ENCODE measurements at places on chromosomes 2 and 18.
A peak's percentile ranks its signal among the peaks of the same experiment; 100 is the strongest.

- no peak for DNase-seq
Observed at GRCh38 chr18:79405781-79406575, 10.2 kb downstream of the NFATC1 start.

- no peak for DNase-seq
Observed at GRCh38 chr2:26614216-26615138, 26.7 kb downstream of the CIB4 start.

GRCh38 chr18:70220628-70221027 lies 15.1 kb upstream of the RTTN start:
- DNase-seq, result no peak

GRCh38 chr2:239329972-239330572 lies 70.7 kb downstream of the HDAC4 start:
- no peak for DNase-seq

- no peak for DNase-seq
Observed at GRCh38 chr2:48617618-48618017, at the start of gene GTF2A1L. GTF2A1L (plus strand) TSS chr2:48617856; CDS start chr2:48617875, 19 bp downstream.

- no peak for DNase-seq
Observed at GRCh38 chr2:203585516-203585915, 50.4 kb upstream of the RAPH1 start.

DNA sequence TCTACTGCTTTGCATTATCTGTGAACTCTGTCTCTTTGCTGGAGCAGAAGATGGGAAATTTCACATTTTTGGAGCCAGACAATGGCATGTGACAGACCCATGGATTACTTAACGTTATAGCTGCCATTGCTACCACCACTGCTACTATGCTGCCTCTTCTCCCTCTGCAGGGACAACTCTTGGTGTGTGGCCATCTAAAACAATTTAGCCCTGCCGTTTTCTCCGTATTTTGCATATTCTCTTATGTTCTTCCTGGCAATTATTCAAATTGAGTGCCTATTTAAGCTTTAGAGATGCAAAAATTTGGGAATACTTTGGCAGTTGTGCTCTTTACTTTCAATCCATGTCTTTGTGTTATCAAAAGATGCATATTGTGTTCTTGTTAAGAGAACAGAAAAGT lies 386.8 kb downstream of the XIRP2 start:
- DNase-seq, result no peak

GRCh38 chr2:187168720-187169713 lies 279.0 kb downstream of the CALCRL start:
- DNase-seq, result no peak

DNA sequence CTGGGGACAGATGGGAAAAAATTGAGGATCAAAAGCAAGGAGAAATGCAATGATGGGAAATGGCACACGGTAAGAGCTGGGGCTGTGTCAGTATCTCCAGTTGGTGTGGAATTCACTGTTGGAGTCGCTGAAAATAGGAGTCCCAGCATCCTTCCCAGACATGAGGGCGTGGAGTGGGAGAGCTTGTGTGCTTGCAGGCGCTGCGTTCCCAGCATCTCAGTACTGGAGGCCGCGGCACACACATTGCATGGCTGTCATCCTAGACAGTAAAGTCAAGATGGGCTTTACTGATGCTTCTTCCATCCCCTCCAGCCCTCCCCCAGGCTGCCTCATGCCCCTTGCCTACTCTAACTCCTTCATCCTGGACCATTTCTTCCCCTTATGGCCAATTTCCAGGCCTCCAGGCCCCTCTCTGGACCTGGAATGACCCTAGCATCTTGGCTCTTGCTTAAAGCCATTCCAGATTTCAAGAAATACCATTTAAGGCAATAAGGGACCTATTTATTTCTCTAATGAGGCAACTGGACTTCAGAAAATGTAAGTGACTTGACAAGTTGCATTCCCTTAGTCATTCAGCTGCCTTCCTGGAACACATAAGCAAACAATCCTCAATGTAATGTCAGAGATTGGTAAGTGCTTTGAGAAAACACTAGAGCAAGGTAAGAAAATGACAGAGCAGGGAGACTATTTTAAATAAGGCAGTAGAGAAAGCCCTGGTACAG lies 70.5 kb upstream of the TTC39C start:
- DNase-seq, result peak; percentile 96

- DNase-seq, result no peak
Observed at GRCh38 chr18:49189772-49190171, 239.0 kb upstream of the SMAD7 start.

GRCh38 chr2:60355849-60356261 lies 197.6 kb downstream of the BCL11A start:
- DNase-seq, result no peak

DNA sequence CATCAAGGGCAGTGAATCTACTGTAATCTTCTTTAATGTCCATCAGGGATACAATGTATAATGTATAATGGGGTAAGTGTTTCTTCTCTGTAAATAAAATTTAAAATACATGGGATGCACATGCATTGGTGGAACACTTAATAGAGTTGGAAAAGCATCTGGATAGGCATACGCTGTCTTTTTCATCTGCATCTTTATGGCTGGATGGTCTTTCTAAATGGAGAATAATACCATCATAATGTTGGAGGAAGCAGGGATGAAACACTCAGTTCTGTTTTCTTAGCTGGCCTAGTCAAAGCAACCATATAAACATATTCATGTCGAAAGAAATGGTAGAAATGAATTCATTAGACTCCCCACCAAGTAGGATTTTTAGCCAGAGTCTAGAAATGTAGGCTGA lies 202.8 kb downstream of the CDCA7 start:
- no peak for DNase-seq

DNA sequence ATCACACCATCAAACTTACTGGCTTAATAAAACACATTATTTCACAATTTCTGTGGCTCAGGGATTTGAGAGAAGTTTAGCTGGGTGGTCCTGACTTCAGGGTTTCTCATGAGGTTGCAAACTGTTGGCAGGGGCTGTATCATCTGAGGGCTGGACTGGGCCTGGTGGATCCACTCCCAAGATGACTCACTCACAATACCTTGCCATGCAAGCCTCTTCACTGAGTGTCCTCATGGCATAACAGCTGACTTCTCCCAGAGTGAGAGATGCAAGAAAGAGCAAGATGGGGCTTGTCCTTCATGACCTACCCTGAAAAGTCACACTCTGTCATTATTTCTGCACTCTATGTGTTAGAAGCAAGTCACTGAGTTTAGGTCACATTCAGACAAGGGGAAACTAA lies 73.8 kb downstream of the AQP4 start:
- DNase-seq, result no peak

DNA sequence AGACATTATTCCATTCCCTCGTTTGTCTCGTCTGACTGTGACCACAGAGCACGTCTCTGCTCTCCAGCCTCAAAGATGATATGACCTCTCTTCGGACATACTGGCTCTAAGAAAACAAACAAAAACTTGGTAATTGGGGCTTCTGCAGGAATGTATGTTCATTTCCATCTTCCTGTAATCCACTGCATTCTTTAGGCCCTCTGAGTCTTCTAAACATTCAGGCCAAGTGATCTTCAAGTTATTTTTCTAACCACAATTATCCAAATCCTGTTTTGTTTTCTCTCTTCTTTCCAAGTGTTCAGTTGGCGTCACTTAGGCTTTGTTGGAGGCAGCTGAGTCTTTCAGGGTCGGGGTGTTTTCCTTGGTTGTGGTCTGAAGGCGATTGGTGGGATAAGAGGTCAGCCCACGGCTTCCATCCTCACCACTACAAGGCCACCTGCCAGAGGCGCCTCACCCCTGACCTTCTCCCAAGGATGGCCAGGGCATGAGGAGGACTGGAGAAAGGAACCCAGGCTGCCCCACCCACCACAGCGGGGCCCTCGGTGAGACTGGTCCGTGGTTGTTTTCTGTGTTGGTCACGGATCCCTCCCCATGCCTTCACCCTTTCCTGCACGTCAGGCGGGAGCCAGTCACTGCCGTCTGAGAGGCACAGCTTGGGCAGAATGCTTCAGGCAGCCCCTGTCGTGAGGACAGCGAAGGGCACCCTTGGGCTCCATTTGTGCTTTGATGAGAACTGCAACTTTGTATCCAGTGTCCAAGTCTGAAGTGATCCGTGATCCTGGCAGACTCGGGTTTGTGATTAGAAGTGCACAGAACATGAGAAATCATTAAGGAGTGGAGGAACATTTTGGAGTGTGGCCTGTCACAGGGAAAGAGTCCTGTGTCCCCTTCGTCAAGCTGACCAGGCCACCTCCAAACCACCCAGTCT lies 88.6 kb upstream of the FHL2 start:
- peak; percentile 8 for DNase-seq

All from retinal pigment epithelial cell (primary cell).